ENCODE measurements at places on chromosomes 16 and 17. TPM values are rescaled to one million over a fixed set of nuclear protein-coding genes. Genes with fewer than 3 reads are reported as not detected.

DNA sequence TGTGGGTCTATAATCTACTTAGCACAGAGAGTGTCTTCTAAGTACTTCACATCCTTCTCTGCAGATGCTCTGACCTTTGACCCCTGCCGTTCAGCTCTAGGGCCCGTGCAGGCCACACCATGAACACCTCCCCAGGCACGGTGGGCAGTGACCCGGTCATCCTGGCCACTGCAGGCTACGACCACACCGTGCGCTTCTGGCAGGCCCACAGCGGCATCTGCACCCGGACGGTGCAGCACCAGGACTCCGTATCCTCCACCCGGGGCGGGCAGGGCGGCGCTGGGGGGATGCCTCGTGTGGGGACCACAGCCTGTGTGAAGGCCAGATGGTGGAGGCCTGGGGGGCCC is 686 bp downstream of the MLST8 start:
- DNase-seq, result no peak

DNA sequence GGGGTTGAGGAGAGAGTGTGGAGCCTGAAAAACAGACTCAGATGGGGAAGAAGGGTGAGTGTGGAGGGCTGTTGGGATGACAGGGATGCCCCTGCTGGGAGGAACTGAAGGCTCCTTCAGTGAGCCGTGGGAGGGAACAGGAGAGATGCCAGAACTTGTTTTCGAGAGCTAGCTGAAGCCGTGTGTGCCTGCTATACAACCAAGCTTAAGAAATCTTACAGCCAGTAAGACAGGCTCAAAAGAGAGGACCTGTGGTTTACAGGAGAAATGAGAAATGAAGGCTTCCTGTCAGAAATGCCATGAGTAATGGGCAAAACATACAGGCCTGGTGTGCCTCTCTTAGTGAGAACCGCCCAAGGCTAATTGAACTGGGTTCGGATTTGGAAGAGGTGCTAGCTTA is 99.6 kb downstream of the SPACA3 start:
- DNase-seq, result no peak

- no peak for DNase-seq
Observed at GRCh38 chr16:26344976-26345375, 653.2 kb downstream of the HS3ST4 start.

DNA sequence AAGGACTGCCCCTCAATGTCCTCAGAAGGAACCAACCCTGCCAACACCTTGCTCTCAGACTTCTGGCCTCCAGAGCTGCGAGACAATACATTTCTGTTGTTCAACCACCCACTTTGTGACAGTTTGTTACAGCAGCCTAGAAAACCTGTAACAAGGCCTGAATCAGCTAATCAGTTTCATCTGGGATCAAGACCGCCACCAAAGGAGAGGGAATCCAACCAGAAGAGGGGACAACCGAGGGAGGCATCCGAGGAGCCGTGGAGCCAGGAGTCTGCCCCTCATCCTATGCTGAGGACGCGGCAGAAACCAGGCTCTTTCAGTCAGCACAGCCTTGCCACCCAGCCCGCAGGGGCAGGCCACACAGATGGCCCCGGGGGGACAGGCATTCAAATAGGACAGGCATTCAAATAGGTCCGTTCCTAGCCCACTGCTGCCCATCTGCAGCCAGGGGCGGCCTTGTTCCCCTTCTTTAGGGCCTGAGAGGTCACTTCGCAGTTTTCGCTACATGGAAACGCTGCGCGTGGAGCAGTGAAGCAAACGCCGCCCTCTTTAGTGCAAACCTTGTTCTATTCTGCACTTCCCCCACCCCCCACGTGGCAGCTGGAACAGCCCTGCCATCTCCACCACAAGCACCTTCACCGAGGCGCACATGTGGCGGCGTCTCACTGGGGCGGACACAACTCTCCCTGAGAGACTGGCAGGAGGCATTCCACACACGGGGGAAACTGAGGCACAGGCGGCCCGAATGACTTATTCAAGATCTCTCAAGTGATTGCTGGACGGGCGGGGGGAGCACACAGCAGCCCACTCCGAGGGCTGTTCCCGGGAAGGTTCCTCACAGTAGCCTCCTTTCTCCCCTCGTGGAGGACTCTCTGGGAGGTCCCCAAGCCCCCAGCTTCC is 26.7 kb downstream of the FA2H start:
- no peak for DNase-seq

- no peak for DNase-seq
Observed at GRCh38 chr16:31508706-31509195, 560 bp upstream of the RUSF1 start.

DNA sequence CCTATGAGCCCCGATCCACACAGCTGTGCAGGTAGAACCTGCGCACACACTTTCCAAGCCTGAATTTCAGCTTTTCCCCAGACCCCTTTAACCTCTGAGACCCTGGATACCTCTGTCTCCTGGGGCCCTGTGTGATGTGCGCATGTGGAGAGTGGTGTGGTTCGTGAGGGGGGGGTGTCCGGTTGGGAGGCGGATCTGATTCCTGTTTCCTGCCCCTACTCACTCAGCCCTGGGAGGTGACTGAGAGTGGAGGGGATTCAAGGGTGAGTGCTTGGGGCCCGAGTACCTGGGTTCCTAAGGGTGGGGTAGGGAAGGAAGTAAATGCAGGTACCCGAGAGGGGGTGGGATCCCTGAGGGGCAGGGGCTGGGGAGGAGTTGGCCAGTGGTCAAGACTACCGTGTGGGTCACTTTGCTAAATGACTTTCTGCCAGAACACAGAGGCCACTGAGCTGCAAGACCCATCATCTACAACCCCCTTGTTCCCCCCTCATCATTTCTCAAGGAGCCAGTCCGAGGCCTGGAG is 621 bp downstream of the ARHGEF15 start:
- DNase-seq, result no peak

DNA sequence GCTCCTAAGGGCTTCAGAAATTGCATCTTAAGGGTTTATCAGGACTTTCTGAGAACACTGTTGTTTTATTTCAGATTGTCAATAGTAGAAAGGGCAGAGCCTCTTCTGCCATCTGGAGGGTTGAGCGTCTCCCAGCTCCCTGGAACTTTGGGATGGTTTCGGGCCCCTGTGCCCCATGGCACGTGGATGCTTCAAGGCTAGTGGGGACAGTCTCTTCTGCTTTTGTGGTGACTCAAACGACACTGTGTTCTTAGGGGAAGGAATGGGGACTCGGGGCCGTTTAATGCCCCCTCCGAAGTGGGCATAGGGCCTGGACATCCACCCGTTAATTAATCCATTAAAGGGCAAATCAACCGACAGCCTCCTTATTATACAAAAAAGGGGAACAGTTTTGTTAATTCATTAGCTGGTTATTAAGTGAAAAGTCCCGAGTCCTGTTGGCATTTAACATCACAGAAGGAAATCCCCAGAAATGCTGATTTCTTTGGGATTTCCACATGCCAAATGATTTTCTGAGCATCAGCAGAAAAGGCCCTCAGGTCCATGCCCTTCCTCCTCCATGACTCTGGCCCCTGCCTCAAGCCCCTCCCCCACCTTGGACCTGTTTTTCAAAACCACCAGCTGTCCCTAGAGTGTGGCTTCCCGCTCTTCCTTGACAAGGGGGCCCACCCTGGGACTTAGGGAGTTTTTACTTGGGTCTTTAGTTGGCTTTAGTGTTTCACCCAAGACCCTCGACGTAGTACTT is 68.7 kb downstream of the ARSG start:
- no peak for DNase-seq

GRCh38 chr17:67639555-67639954 is 78.2 kb upstream of the NOL11 start:
- no peak for DNase-seq

DNA sequence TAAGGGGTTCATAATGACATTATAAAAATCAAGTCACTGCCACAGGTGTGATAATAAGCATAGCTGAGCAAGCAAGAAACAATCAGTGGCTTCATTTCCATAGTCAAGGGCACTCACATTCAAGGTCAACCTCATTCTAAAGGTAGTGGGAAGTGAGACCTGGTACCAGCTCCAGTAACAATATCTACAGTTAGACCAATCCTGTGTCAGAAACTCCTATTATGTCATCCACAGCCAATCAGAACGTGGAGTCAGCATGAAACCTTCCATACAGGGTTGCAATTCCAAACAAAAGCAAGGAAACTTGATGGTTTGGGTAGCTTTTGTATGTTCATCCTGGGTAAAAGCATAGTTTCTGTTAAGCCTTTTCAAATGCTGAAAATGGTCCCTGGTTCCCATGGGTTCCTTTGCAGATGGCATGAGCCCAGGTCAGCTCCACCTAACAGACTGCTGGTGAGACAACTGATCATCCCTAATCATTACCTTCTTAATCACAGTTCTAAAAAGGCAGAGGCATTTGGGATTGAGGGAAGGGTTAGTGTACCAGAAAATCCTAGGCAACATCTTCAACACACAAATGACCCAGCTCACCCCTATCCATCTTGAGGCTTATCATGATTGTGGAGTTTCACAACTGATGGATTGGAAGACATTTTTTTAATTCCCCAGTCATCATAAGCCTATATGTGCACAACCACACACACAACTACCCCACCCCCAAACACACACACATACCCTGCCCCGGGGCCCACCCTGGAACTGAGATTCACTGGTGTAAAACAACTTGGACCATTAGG is 30.4 kb downstream of the TEX2 start:
- DNase-seq, result no peak

DNA sequence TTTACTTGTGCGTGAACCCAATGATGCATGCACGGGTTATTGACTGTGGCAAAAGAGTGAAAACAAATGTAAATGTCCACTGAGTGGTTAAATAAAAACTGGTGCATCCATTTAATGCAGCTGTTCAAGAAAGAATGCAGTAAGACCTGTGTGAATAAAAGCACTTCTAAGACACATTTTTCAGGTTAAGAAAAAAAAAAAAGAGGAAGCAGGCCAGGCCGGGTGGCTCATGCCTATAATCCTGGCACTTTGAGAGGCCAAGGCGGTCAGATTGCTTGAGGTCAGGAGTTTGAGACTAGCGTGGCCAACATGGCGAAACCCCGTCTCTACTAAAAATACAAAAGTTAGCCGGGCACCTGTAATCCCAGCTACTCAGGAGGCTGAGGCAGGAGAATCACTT is 11.8 kb downstream of the CNGB1 start:
- no peak for DNase-seq

DNA sequence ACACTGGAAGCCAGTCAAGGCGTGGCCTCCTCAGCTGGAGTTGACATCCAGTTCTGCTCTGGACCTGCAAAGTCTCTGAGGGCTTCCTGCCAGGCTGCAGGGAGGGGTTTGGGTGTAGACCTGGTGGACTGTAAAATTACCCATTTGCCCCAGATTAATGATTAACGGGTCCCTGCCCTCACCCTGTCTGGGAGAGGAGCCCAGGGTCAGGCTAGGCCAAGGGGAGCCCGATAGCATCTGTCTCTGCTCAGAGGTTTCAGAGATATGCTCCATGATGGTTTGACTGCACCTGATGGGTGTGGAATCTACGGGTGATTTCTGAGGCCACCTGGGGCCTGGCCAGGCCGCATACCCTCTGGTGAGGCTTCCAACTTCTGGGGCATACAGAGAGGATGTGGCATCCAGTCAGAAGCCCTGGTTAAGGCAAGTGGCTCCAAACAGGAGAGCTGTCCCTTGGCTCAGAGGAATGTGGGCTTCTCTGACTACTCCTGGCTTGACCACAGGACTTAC is 11.2 kb downstream of the PPY start:
- no peak for DNase-seq

DNA sequence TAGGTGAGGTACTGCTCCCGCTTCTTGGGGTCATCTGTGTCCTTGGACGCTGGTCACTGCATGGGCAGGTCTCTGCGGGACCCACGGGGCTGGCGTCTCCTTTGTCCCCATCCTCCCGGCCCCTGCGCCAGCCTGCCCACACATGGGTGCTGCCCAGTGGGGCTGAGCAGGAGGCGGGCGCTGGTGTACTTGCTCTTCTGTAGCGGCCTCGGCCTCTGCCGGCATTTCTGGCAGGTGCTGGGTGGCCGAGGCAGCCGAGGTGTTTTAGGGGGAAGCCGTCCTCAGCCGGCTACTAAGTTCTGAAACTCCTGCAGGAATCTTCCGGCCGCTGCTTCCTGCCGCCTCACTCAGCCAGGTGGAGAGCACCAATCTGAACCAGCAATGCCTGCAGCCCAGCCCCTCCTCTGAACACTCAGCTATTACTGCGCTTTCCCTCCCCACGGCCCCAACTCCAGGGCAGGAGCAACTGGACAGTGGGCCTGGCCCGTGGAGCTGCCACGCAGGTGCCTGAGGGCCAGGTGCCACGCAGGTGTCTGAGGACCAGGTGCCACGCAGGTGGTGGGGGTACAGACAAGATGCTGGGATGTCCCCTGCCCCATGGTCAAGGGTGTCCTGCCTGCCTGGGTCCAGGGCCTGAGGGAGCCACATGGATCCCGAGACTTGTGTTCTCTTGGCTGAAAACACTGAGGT is 10.0 kb downstream of the DECR2 start:
- DNase-seq, result no peak

DNA sequence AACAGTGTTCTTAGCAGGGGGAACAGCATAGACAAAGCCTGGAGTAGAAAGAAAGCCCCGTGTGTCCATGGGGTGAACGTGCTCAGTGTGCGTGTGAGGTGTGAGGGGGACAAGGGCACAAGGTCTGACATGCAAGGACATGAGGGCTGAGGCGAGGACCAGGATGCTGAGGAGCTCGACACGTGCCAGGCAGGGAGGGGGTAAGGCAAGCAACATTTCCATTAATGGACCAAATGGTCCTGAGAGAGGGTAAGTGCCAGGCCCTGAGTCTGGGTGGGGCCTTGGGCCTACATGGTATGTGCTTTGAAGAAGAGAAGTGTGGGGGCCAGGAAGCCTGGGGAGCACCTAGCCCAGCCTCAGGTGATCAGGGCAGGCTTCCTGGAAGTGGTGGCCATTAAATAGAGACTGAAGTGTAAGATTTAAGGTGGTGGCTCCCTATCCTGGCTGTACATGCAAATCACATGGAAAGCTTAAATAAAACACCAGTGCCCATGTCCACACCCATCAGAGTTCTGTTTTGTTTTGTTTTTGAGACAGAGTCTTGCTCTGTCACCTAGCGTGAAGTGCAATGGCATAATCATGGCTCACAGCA is 29.3 kb downstream of the ADCY7 start:
- no peak for DNase-seq

DNA sequence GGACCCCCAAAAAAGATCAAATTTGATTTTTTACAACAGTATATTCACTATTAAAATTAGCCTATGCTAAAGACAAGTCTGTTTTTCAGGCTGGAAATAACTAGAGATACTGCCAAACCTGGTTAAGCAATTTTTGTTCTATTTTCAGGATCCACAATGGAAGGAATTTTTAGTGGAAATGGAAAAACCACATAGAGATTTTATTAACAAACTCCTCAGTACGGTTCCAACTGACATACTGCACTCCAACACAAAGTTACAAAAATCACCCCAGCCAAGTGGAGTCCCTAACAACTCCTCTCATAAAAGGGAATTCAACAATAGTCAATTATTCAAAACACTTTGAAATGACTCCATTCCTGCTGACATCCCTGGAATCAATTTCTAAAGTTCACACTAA is 101.6 kb upstream of the TOB1 start:
- DNase-seq, result no peak

- no peak for DNase-seq
Observed at GRCh38 chr16:19588661-19589060, 33.2 kb downstream of the VPS35L start.

Gene ZG16B
- not detected for total RNA-seq

Gene ARL5C
- 0.90 TPM for total RNA-seq

Gene AARS1
- 29.7 TPM for total RNA-seq
